ENCODE measurements at places on chromosomes 2 and 18.

DNA sequence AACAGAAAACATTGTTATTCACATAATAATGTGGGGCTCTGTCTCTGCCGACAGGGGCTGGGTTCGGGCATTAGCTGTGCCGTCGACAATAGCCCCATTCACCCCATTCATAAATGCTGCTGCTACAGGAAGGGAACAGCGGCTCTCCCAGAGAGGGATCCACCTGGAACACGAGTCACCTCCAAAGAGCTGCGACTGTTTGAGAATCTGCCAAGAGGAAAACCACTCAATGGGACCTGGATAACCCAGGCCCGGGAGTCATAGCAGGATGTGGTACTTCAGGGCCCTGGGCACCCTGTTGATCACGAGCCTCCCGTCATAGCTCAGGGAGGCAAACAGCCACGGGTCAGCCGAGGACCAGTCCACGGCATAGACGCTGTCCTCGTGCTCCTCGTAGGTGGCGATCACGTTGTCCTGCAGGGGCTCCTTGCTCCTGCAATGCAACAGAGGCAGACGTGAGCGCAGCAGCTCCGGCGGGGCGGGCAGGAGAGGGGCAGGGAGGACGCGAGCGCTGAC lies 188.5 kb downstream of the EIPR1 start:
- DNase-seq: no peak

GRCh38 chr2:106530866-106531265 lies 43.7 kb downstream of the CD8B2 start:
- no peak for DNase-seq

DNA sequence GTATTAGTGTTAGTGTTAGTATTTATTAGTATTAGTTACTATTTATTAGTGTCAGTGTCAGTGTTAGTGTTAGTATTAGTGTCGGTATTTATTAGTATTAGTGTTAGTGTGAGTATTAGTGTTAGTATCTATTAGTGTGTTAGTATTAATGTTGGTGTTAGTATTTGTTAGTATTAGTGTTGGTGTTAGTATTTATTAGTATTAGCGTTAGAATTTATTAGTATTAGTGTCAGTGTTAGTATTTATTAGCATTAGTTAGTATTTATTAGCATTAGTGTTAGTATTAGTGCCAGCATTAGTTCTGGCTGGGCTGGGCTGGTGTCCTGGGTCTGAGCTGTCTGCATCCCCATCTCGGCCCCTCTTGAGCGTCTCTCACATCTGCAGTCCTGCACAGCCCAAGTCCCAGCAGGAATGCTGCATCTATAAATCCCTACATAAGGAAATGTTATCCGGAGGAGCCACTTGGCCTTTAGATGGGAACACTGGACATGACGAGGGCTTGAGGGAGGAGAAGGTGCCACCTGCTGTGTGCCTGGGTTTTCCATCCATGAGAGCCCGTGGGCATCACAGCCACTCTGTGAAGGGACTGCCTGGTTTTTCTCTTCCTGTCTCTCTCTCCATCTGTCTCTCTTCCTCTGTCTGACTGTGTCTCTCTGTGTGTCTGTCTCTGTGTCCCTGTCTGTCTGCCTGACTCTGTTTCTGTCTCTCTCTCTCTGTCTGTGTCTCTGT lies 33.6 kb downstream of the TWIST2 start:
- no peak for DNase-seq

DNA sequence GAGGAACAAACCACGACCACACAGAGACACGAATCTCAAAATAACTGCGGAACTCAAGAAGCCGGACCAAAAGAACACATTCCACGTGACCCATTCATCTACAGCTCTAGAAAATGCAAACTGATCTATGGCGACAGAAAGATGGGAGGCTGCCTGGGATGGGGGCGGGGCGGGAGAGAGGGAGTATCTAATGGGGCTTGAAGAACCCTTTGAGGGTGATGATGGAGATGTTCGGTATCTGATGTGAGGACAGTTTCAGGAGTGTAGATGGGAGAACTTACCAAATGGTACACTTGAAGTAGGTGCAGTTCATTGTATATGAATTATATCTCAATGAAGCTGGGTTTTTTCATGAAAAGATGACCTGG lies 34.6 kb upstream of the KLF11 start:
- DNase-seq: no peak
